ENCODE measurements at places on chromosomes 2 and 18.
A peak's percentile ranks its signal among the peaks of the same experiment; 100 is the strongest.

DNA sequence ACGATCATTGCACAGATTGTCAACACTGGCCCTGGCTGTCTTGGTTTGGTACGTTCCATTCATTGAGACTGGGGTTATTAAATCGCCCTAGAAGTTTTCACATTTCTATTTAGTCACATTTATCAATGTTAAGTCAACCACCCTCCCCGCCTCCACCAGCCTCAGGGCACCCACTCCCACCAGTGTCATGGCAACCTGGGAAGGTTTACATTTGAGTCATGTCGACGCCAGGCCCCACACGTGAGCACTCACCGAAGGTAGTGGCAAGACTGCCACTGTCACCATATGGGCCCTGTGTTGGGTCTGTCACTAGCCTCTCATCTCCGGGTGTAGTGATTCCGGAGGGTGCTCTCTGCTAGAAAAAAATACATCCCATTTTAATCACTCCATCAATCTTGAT, 194.2 kb downstream of the TWIST2 start:
- no peak for DNase-seq

DNA sequence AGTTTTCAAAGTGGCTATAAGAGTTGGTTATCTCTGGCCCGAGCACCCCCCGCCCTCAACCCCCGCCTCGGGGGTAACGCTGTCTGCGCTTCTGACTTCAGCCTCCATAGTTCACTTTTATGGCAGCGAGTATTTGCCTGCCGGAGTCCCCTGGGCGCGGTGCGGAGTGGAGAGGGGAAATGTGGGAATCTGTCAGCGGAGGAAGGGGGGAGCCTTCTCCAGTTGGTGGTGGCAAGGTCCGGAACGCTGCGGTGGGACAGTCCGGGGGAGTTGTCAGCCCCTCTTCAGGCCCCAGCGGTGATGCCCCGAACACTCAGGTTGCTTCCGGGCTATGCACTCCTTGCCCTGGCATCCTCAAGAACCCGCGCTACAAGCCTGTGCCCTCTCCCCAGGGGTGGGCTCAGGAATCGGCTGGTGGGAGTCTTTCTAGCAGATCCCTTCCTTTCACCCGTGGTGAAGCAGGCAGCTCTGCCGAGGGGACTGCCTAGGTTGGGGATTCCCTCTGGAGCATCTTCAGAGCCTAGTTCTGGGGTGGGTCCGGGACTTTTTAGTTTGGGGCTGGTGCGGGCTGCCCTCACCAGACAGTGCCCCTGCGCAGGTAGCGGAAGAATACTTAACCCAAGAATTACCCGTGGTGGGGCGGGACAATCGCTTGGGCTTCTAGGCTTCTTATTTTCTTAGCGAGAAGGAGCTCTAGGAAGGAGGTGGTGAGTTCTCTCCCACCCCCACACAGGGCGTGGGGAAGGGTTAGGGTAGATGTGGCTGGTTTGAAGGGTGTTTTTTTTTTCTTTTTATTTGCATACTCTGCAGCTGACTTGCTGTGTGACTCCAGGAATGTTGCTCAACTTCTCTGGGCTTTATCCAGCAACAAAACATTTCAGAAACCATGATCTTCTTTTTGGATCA, 1.6 kb downstream of the ATOH8 start:
- peak; percentile 13 for DNase-seq

- DNase-seq = no peak
These were observed 7.0 kb upstream of the ACTR2 start for GRCh38 chr2:65220432-65221131.

DNA sequence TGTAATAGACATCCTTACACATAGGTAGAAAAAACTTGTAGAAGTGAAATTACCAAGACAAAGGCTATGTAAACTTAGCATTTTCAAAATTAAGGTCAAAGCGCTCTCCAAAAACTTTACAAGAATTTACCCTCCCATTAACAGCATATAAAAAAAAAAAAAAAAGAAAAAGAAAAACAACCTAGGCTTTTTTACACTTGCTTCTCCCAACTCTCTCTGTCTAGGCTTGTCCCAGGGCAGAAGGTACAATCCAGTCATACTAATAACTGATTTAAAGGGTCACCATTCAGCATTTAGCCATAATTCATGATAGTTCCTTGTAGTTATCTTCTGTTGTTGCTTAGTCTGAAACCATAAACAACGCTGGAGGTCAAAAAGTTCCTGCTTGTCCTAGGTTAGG, 130.5 kb downstream of the BCL2 start:
- no peak for DNase-seq

- no peak for DNase-seq
These were observed 97.7 kb downstream of the ARHGAP15 start for GRCh38 chr2:143226714-143227541.
